ENCODE measurements at places on chromosomes 3 and 15. TPM values are rescaled to one million over a fixed set of nuclear protein-coding genes. Genes with fewer than 3 reads are reported as not detected.

DNA sequence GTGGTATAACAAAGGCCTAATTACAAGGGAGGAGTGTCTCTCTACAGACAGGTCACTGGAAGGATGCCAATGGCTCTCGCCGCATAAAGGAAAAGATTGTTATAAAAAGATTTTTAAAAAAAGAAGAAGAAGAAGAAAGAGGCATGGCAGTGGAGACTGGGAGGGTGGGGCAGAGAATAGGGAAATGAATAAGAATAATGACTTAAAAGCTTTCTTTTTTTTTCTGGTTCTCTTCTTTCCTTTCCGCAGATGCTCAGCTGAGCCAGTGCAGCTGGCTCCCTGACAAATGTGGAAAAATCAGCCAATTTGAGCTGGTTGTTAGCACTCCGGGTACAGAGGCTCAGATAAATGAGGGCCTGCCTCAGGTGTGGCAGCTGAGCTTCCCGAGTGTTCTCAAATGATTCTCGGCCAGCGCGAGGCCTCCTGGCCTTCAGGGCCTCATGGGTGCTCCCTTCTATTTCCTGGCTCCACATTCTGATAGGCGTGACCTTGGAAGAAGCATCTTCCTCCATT, 234.1 kb downstream of the RORA start:
- no peak for DNase-seq

- DNase-seq: no peak
These were observed 51.4 kb upstream of the RNF7 start for GRCh38 chr3:141686466-141687291.

DNA sequence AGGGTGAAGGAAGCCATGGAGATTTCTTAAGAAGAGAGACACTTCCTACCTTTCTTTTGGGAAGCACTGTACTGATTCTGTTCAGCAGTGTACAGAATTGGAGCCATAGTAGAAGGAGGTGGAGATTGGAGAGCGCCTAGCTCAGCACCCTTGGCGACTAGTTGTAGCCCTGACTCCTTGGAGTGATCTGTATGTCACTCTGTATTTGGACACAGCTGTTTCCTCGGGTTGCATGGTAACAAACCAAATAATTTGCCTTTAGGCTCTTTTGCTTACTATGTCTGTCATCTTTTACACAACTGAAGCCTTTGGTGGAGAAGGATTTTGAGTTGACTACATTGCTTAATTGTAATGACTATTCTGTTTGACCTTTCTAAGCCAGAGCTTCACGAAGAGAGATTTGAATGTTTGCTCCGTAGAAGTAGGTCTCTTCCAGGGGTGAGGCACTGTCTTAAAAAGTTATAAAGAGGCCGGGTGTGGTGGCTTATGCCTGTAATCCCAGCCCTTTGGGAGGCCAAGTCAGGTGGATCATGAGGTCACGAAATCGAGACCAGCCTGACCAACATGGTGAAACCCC, 77.1 kb downstream of the AKAP13 start:
- no peak for DNase-seq

DNA sequence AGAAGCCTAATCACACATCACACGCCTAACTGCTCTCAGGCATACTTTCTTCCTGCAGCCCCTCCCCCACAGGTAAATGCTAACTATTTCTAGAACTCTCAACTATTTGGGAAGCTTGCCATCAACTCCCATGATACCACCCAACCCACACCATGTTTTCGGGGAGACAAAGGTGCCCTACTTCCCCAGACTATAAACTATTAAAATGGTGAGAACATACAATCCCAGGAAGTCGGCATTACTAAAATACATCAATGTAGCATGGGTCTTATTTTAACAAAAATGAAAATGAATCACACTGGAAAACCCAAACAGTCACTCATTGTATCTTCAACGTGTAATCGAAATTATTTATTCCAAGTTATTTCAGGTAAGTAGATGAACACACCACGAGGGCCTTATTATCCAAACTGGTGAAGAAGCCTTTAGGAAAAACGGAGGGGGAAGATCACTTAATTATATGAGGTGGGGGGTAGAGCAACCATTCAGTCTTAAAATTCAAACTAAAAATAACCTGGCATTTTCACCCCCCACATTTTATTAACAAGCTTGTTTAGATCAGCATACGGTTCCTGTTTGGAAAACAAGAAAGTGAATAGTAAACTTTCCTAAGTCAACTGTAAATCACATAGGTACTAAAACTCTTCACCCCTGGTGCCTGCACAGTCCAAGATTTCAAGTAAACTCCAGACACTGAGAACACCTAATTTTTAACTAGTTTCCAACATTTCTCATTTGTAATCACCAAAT, 1.9 kb downstream of the TBL1XR1 start:
- no peak for DNase-seq

DNA sequence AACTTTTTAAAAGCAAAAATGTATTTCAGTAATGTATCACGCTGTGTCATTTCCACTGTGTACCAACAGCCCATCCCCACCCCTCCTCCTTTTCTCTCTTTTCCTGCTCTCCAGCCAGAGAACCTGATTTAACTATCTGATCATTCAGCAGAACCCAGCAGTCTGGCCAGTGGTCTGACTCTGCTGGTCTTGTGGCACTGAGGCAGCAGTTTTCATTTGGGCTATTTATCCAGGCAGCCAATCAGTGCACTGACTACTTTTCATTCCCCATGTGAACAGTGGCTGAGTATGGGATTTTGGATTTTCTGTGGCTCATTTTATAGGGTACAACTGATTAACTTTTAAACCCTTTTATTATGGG, 56.3 kb downstream of the GPR171 start:
- no peak for DNase-seq

DNA sequence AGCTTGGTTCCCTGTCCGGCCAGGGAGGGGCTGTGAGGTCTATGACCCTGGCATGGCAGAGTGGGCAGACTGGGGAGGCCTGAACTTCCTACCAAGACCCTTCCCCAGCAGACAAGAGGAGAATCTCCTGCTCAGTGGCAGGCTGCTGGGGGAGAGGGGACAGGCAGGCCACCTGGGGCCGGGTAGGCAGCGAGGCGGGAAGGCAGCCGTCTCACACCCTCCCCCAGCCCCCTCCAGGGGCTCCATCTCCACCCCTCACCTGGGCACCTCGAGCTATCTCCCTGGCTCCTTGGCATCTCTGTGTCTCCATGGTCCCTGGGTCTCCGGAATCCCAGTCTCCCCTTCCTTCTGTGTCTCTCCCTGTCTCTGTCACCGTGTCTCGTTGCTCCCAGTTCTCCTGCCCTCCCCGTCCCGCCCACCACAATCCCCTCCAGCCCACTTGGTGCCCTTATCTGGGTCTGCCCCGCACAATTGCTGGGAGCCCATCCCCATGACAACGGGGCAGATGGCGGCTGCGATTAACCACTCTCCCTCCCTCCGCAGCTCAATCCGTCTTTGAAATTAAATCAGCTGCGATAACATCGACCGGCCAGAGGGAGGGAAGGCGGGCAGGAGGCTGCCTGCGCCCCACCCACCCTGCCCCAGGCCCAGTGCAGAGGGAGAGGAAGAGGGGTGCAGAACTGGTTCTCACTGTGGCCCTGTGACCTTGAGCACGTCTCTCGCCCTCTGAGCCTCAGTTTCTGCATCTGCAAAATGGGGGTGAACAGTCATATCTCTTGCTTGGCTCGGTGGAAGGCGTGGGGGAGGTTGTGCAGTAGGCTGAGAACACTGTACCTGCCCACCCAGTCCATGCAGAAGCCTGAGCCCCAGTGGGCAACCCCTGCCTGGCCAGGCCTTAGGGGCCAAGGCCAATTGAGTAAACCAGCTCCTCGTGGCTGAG, 9.6 kb downstream of the DNAJB8 start:
- no peak for DNase-seq

DNA sequence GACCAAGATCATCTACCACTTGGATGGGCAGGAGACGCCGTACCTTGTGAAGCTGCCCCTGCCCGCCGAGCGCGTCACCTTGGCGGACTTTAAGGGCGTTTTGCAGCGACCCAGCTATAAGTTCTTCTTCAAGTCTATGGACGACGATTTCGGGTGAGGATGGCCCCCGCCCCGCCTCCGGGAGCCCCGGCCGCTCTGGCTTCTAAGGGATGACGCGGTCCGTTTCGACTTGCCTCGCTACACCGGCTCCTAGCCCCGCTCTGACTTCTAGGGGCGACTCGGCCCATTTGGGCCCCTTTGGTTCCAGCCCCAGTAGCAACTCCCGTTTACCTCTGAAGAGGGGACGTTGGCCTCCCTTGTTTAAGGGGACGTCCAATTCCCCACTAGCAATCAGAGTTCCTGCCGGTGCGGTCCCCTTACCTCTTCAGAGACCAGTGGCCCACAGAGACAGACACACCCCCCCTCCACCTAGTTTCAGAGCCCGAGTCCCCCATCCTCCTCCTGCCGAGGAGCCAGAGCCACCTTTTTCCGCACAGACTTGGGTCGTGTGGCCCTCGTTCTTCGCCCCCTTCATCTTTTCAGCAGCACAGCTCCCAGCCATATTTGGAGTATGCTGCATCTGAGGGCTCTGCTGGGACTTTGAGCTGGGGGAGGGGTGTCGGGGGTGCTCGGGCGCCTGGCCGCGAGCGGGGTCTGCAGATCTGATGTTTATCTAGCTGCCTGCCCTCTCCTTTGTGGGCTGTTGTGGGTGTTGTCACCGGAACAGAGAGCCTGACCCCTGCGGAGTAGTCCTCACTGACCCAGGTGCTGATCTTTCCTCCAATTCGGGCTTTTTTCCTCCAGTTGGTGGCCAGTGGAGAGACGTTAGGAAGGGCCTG, 706 bp downstream of the DVL3 start:
- DNase-seq: peak; percentile 33

GRCh38 chr3:71444028-71444860, 139.3 kb downstream of the FOXP1 start:
- no peak for DNase-seq

GRCh38 chr15:93048759-93049161, 40.3 kb downstream of the RGMA start:
- DNase-seq: no peak

DNA sequence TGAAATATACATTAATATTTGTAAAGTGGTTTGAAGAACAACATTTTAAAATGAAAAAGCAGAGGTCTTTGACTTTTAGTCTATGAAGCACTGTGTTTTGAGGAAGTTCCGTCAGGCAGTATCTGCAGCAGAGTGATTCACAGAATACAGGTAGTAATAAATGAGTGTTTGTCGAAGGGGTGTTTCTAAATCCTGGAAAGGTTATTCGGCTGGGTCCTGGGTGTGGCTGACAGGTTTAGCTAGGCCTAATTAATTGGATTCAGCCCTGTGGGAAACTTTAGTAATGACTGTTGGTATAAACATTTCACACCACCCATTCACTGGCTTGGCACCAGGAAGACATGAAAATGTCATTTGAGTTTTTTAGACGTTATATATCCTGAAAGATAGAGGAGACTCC, 51.3 kb downstream of the TIPARP start:
- no peak for DNase-seq

- DNase-seq: no peak
These were observed 129.8 kb downstream of the MEIS2 start for GRCh38 chr15:36970522-36970921.

- no peak for DNase-seq
These were observed 452.8 kb downstream of the FHIT start for GRCh38 chr3:60798456-60798855.

- DNase-seq: no peak
These were observed 71.2 kb downstream of the FAM43A start for GRCh38 chr3:194756791-194757325.

DNA sequence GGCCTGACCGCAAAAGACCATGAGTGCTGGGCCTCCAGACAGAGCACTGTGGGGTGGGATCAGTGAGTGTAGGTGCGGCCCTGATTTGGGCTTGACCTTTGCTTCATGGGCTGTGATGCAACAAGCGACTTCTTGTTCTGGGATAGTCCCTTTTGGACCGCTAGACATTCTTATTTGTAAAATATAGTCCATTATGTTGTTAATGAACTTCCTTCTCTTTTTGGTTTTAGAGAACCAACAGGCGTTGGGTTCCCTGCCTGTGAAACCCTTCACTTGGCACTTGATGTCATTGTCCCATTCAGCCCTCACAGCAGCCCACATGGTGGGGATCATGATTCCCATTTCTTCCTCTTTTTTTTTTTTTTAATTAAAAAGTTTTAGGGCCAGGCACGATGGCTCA, 15.8 kb upstream of the TRH start:
- no peak for DNase-seq

- DNase-seq: no peak
These were observed 83.6 kb downstream of the COL6A5 start for GRCh38 chr3:130428871-130429712.

DNA sequence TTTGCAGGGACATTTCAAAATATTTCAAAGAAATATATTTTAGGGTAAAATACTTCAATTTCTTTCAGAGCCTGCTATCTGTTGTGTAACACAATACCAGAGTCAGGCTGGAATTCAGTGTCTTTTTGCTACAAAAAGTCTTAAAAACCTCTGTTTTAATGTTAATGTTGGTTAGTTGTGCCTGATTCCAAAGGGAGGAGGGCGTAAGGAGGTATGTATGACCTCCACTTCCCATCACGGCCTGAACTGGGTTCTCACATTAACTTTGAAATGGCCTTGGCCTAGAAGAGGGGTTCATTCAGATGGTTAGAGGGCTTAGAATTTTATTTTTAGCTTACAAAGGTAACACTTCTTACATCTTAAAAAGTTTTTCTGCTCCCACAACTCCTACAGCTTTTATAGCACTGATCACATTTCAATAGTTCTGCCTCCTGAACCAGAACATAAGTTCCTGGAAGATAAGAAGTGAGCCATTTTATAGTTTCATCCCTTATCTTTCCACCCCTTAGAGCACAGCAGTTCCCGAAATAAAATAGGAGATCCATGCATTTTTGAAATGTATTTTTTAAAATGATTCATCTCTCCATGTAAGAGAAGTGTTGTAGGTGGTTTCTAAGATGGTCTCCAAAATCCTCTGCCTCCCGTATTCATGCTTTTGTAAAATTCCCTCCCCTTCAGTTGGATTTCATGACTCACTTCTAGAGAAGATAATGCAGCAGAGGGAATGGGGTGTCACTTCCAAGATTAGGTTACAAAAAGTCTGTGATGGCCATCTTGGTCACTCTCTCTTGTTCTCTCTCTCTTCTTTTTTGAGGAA, 543.1 kb upstream of the NECTIN3 start:
- no peak for DNase-seq

DNA sequence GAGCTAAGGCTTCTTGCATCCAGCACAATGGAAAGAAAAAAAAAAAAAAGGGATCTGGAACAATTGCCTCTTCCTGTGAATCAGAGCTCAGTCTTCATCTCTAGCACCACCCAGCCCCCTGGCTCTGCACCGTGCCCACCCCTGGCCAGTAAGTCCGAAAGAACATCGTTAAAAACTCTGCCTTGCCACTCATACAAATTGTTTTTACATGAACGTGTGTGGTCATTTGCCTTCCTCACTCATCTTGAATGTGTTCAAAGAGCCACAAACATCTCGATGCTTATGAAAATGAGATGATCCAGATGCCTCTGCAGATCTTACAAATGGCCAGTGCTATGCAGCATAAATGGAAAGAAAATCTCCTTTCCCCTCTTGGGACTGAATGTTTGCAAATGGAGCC, 400.0 kb upstream of the PPP2R3A start:
- DNase-seq: no peak

The LRRC2 gene
- 0.12 TPM for total RNA-seq

The STRIT1 gene
- total RNA-seq: not detected

The LRIG1 gene
- 178 TPM for total RNA-seq

The DPPA2 gene
- total RNA-seq: 1.1 TPM

The SLC2A2 gene
- total RNA-seq: not detected
